ENCODE measurements at places on chromosomes 2 and 18. TPM values are rescaled to one million over a fixed set of nuclear protein-coding genes. Genes with fewer than 3 reads are reported as not detected.

The PLB1 gene
- total RNA-seq = 0.36 TPM

The ZAP70 gene
- total RNA-seq = under 0.01 TPM

DNA sequence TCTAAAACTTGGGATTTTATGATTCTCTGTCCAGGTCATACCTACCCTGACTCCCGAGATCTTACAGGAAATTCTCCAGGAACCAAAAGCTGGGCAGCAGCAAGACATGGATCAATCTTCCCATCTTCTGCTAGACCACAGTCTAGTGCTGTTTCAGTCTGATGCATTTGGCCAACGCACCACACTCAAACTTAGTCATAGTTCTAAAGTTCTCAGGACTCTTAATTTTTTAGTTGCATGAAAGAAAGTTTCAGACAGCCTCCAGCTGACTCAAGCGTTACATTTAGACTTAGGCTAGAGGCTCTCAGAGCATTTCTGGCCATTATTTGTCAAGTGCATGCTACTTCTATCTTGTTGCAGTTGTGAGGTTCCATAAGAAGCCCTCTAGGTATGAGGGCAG, 230.1 kb upstream of the CCDC150 start:
- no peaks in the 10 kb centered on the region for H3K27me3 ChIP-seq
- DNase-seq = no peak
- H3K27ac ChIP-seq = no peak overlapping the region
- H3K4me3 ChIP-seq = no peak overlapping the region
- H3K4me1 ChIP-seq = peaks cover 6% of the 10 kb centered on the region

The EIF5B gene
- total RNA-seq = 15.9 TPM

DNA sequence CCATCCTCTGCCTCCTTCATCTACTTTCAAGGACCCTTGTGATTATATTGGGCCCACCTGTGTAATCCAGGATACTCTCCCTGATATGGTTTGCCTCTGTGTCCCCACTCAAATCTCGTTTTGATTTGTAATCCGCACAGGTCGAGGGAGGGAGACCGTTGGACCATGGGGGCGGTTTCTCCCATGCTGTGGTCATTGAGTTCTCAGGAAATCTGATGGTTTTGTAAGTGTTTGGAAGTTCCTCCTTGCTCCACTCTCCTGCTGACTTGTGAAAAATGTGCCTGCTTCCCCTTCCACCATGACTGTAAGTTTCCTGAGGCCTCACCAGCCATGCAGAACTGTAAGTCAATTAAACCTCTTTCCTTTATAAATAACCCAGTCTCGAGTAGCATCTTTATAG, 42.0 kb upstream of the EML6 start:
- no peak overlapping the region for H3K4me3 ChIP-seq
- no peak overlapping the region for H3K27ac ChIP-seq
- no peak for DNase-seq
- H3K4me1 ChIP-seq = peaks cover 32% of the 10 kb centered on the region
- H3K27me3 ChIP-seq = no peaks in the 10 kb centered on the region

The PHLPP1 gene
- total RNA-seq = 6.9 TPM

The AGXT gene
- total RNA-seq = not detected

- H3K4me1 ChIP-seq = no peaks in the 10 kb centered on the region
- H3K36me3 ChIP-seq = no peaks in the 10 kb centered on the region
- H3K27ac ChIP-seq = no peak overlapping the region
- H3K4me3 ChIP-seq = no peak overlapping the region
Observed at GRCh38 chr2:133992454-133992853, 261.4 kb upstream of the MGAT5 start.

DNA sequence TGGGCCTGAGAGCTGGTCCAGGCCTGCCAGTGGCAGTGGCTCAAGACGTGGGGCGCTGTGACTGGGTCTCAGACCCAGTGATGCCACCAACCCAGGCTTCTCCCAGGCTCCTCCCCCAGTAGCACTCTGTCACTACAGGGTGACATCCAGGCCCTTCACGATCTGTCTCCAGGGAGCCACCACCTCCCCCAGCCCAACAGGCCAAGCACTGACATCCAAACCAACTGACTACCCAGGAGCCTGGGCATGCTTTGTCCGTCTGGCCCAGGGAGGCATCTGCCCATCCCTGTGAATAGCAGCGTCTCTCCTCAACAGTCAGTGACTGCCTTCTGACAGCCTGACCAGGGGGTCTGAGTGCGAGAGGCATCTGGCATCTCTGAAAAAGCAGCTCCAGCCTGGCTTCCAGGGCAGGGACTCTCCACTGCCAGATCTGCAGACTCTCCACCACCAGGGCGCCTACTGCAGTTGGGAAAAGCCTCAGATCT, 13.0 kb downstream of the TEX44 start:
- no peaks in the 10 kb centered on the region for H3K27me3 ChIP-seq
- H3K4me1 ChIP-seq = peaks cover 9% of the 10 kb centered on the region
- no peak overlapping the region for H3K4me3 ChIP-seq
- H3K27ac ChIP-seq = peak overlapping the region; percentile 85
- DNase-seq = no peak

DNA sequence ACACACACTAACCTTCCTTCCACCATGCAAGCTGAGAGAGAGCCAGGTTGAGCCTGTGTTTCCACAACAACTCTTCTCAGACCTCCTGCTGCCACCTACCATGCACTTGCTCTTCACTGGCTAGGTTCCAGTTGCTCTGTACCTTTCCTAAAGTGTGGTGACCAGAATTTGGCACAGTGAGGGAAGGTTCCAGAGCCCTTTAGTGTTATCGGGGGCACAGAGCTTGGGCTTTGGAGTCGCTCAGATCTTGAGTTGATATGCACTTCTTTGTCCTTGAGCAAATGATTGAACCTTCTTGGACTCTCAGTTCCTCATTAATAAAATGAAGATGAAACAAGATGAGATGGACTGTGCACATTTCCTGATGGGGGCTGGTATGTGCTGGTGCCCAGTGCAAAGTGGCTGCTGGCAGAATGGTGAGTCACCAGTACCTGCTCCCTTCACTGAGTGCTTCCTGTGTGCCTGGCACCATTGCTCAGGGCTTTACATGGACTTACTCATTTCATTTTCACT, 47.1 kb downstream of the NEDD4L start:
- H3K4me3 ChIP-seq = no peak overlapping the region
- H3K36me3 ChIP-seq = no peaks in the 10 kb centered on the region
- peaks cover 6% of the 10 kb centered on the region for H3K27me3 ChIP-seq
- no peaks in the 10 kb centered on the region for H3K4me1 ChIP-seq

- no peaks in the 10 kb centered on the region for H3K27me3 ChIP-seq
- no peak overlapping the region for H3K27ac ChIP-seq
- H3K36me3 ChIP-seq = no peaks in the 10 kb centered on the region
- H3K4me3 ChIP-seq = no peak overlapping the region
- no peak for DNase-seq
Observed at GRCh38 chr2:154556607-154557006, 141.9 kb upstream of the KCNJ3 start.

DNA sequence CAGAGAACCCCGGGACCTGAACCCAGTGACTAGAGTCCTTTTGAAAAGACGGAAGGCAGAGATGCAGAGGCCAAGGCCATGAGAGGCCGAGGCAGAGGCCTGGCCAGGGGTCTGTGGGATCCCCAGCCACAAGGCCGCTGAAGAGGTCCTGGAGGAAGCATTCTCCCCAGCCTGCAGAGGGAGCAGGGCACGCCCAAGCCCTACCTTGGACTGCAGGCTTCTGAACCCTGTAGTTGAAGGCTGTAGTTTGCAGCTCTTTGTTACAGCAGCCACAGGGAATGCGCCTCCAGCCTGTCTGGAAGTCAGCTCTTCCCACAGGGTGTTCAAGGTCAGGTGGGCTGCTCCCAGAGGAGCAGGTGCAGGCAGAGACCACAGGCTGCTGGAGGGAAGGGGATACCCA, 22.1 kb upstream of the PXDN start:
- H3K36me3 ChIP-seq = no peaks in the 10 kb centered on the region
- H3K27me3 ChIP-seq = no peaks in the 10 kb centered on the region
- H3K4me1 ChIP-seq = no peaks in the 10 kb centered on the region
- H3K4me3 ChIP-seq = no peak overlapping the region

GRCh38 chr2:42115588-42115987, 53.6 kb upstream of the EML4 start:
- no peaks in the 10 kb centered on the region for H3K27me3 ChIP-seq
- H3K4me3 ChIP-seq = no peak overlapping the region
- no peak for DNase-seq
- H3K36me3 ChIP-seq = no peaks in the 10 kb centered on the region

GRCh38 chr2:18455236-18455862, 105.1 kb downstream of the RDH14 start:
- H3K27ac ChIP-seq = peak overlapping the region; percentile 90
- H3K4me3 ChIP-seq = peak overlapping the region; percentile 47
- no peaks in the 10 kb centered on the region for H3K27me3 ChIP-seq
- H3K36me3 ChIP-seq = no peaks in the 10 kb centered on the region

The ABCG8 gene
- total RNA-seq = not detected

DNA sequence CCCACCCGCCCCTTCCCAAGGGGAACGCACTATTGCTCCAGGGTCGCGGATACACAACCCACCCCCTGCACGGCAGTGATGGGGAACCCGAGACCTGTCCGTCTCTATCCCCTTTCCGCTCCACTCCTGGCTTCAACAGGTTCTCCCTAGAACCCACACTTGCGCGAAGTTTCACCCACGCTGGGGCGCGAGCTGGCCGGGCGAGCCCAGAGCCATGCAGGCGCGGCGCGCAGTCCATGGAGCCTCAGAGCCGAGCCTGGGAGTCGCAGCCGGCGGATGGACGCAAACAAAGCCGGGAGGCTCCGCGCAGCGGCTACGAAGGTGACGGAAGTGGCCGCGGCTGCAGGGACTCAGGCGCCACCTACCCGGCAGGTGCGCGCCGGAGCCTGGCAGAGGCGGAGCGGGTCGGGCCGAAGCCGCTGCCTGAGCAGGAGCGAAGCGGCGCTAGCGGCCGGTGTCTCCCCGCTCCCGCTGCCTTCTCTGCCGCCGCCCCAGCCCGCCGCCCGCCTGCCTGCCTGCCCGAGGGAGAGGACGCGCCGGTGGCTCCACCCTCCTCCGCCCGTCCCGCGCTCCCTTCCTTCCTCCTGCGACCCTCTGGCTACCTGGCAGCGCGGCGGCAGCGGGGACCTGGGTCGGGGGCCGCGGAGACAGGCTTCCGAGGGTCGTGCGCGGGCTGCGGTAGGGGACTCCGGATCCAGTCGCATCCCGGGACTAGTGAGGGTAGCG, 14.0 kb downstream of the ALPG start:
- no peaks in the 10 kb centered on the region for H3K36me3 ChIP-seq
- peaks cover 66% of the 10 kb centered on the region for H3K27me3 ChIP-seq
- DNase-seq = peak; percentile 82
- H3K4me1 ChIP-seq = no peaks in the 10 kb centered on the region
- H3K27ac ChIP-seq = no peak overlapping the region

DNA sequence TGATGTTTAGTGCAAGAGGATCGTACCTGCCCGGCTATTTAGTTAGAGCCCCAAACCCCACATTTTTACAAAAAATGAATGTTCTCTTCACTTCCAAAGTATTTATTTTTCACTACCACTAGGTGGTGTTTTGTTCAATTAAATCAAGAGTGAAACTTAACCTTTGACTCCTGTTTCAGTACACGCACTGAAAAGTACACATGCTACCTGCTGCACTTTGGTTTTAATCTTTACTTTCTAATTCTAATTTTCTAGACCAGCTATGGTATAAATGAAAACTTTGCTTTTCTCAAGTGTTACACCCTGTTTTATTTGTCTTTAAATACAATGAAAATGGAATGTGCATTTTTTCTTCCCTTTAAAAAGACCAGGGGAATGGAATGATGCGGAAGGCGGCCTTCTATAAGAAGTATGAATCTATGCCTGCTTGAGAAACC, 31.4 kb upstream of the CHN1 start:
- H3K4me1 ChIP-seq = no peaks in the 10 kb centered on the region
- H3K36me3 ChIP-seq = no peaks in the 10 kb centered on the region

DNA sequence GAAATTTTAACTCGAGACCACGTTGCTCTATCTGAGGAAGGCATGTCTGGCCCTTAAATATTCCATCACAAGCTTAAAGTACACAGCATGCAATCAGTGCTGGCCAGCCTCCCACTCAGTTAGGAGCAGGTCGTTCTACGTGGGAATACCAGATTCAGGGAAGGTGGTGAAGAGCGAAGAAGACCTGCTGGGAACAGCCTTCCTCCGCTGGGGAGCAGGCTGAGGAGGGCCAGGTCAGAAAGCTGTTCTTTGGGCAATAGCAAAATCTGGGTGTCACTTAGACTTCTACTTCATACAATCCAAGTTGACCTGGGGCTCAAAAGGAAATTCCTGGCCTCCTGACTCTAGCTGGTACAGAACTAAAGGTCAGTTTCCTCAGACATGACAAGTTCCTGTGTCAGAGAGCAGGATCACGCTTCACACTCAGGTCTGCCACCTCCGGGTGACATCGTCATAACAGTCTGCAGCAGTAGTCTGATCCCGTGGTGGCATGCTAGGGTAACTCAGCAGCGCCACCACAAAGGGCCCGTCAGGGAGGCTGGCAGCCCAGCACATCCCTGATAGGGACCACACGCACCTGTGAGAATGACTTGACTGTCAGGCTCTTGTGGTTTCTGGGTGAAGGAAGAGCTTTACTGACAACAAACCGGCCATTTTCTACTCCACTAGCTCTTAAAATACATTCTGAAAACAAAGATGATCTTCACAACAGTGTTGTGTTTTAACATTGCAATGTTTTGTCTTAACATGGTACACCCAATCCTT, 35.2 kb upstream of the NAPG start:
- peaks cover 6% of the 10 kb centered on the region for H3K27me3 ChIP-seq
- H3K36me3 ChIP-seq = no peaks in the 10 kb centered on the region
- no peak overlapping the region for H3K27ac ChIP-seq
- no peak for DNase-seq
- no peaks in the 10 kb centered on the region for H3K4me1 ChIP-seq
- no peak overlapping the region for H3K4me3 ChIP-seq

GRCh38 chr2:195501746-195502145, 155.3 kb upstream of the SLC39A10 start:
- H3K4me1 ChIP-seq = peaks cover 14% of the 10 kb centered on the region
- no peak for DNase-seq
- H3K36me3 ChIP-seq = no peaks in the 10 kb centered on the region
- H3K27ac ChIP-seq = no peak overlapping the region

- no peak overlapping the region for H3K4me3 ChIP-seq
- no peaks in the 10 kb centered on the region for H3K27me3 ChIP-seq
- H3K36me3 ChIP-seq = no peaks in the 10 kb centered on the region
- no peak for DNase-seq
- no peak overlapping the region for H3K27ac ChIP-seq
- H3K4me1 ChIP-seq = peaks cover 2% of the 10 kb centered on the region
Observed at GRCh38 chr2:197235711-197236110, 74.9 kb downstream of the ANKRD44 start.

The DSG1 gene
- not detected for total RNA-seq

The KIF5C gene
- total RNA-seq = 0.36 TPM

- peak within 1 kb of the TSS; percentile 4 for H3K27ac ChIP-seq
- no peak for DNase-seq
- H3K36me3 ChIP-seq = no peaks in the 10 kb centered on the region
- no peak within 1 kb of the TSS for H3K4me3 ChIP-seq
Observed at GRCh38 chr2:231124838-231125568, at the start of gene HTR2B. Gene HTR2B, minus strand, starts transcription at chr2:231125042. Its CDS starts 1,278 bp downstream, at chr2:231123764.
